ENCODE measurements at places on chromosomes 6 and 20. TPM values are rescaled to one million over a fixed set of nuclear protein-coding genes. Genes with fewer than 3 reads are reported as not detected.

LHFPL5 gene
- not detected for total RNA-seq

PNLDC1 gene
- not detected for total RNA-seq

XKR7 gene
- not detected for total RNA-seq

FABP7 gene
- not detected for total RNA-seq

NMBR gene
- not detected for total RNA-seq

SSR1 gene
- total RNA-seq, result 79.2 TPM

FOXP4 gene
- total RNA-seq, result 21.6 TPM
